ENCODE measurements at places on chromosomes 1 and 21.

- DNase-seq, result peak; percentile 68
These were observed 378 bp upstream of the NUP210L start for GRCh38 chr1:154155251-154155650.

- no peak for DNase-seq
These were observed at the start of gene CACYBP for GRCh38 chr1:174999936-175000696. CACYBP (plus strand) TSS chr1:174999947; CDS start chr1:175000181, 234 bp downstream.

DNA sequence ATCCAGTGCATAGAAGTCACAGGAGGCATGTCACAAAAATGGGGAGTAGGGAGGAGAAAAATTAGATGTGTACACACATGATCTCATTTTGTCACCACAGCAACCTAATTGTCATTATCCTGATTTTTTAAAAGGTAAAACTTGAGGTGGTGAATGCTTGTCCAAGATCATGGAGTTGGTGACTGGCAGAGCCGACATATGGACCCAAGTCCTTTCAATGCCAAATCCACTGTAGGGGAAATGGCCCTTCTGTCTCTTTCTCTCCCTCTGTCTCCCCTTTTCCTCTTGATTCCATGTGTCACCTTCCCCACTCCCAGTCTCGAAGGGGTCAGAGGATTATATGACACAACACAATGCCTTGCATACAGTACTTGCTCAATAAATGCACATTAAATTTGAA, 65.7 kb upstream of the JUN start:
- no peak for DNase-seq

DNA sequence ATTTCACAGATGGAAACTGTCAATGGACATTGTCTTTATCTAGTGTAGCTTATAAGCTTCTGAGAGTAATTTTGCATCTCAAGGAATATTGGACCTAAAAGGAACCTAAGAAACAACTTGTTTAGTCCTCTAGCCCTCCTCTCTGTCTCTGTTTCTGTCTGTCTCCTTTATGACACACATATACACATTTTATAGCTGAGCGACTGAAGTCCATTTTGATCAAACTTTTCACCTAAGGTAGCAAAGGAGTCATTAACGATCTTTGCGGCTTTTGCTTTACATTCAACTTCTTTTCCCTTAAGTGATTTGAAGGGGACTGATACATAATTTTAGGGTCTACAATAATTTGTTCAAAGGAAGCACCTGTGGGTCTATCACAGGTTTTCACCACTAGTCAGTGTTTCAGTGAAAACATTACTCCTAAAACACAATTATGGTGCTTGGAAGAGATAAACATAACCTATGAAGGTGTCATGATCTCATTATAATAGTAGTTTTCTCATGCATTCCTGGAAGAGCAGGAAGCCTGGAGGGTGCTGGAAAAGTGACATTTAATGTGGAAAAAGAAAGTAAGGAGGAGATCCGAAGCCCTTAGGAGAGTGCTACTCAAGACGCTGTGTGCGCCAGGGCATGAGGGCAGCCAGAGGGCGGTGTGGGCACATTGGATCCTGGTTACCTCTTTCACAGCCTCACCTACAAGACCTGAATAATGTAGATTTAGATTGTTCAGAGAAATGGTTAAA, 248.6 kb downstream of the DNM3 start:
- DNase-seq, result peak; percentile 51

DNA sequence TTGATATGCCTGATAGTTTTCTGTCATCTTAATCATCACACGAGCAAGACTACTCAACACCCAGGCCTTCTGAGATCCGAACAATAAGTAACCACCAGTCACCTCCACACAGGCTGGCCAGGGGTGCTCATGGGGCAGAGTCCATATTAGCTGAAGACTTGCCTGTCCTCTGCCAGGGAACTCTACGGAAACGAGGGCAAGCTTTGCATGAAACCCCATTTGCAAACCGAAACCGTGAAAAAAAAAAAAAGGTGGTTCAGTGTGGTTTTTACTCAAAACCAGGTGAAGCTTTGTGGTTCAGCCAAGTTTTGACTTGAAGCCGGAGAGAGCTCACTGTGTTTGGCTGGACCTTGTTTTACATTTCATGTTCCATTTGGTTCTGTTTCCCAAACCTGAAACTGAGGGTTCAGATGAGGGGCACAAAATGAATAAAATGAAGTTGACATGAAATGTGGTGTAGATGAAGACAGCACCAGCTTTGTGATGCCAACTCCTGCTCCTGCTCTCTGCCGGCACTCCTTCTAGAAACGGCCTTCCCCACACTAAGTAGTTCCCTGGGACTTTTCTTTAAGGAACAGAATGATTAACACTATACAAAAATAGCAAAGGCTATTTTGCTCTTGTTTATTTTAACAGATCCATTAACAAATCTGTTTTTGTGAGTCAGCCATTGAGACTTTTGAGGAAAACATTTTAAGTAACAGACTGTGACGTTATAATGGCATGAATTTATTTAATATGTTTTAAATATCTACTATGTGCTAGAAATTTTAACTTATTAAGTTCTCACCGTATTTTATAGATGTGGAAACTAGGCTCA, 74.7 kb downstream of the RUNX1 start:
- DNase-seq, result no peak

DNA sequence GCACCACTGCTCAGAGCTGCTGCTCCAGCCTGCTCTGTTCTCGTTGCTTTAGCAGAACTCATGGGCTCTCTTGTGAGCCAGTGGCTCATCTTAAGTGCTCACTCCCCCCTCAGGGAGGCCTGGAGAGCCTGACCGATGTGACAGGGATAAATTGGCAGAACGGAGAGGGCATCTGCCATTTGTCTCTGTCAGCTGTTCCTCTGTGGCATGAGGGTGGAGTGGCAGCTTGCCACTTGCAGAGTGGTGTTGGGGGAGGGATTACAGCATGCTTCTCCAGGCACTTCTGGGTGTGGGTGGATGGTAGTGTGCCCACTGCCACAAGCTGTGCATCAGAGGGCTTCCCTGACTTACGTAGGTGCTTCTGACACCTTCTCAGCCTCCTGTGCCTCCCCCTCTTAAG, 229.5 kb downstream of the PAPPA2 start:
- no peak for DNase-seq

DNA sequence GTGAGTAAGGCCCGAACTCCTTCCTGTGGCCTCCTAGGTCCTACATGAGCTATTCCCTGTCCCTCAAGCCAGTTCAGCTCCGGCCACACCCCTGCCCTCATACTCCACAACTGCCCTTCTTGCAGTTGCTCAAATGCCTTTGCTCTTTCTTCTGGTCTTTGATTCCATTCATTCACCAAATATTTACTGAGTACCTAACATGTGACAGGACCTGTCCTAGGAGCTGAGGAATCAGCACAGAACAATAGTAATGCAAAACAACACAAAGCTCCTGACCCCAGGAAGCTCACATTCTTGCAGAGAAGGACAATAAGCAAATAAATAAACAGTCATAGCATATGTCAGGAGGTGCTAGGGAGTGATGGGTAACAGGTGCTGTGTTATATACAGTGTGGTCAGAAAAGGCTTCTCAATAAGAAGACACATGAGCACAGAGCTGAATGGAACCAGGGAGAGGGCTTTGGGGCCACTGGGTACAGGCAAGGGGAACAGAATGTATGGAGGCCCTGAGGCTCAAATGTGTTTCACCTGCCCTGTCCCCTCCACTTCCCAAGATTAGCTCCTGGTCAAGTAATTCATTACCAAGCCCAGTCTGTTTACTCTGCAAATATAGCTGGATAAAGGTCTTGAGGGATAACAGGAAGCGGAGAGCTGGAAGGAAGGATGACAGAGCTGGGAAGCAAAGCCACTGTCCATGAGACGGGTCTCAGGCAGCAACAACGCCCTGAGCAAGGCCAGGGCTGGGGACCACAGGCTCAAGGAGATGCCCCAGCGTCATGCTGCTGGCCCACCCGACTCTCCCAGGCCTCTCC, 145.1 kb downstream of the CSMD2 start:
- no peak for DNase-seq

- no peak for DNase-seq
These were observed 106.5 kb upstream of the SLC44A3 start for GRCh38 chr1:94713472-94714141.

GRCh38 chr1:237384213-237384612, 342.2 kb downstream of the RYR2 start:
- no peak for DNase-seq

GRCh38 chr1:109719337-109719837, 7.3 kb downstream of the GSTM5 start:
- DNase-seq, result no peak

- DNase-seq, result no peak
These were observed 5.9 kb downstream of the USP24 start for GRCh38 chr1:55209247-55209646.

GRCh38 chr1:58345215-58346035, 201.1 kb downstream of the OMA1 start:
- DNase-seq, result no peak

DNA sequence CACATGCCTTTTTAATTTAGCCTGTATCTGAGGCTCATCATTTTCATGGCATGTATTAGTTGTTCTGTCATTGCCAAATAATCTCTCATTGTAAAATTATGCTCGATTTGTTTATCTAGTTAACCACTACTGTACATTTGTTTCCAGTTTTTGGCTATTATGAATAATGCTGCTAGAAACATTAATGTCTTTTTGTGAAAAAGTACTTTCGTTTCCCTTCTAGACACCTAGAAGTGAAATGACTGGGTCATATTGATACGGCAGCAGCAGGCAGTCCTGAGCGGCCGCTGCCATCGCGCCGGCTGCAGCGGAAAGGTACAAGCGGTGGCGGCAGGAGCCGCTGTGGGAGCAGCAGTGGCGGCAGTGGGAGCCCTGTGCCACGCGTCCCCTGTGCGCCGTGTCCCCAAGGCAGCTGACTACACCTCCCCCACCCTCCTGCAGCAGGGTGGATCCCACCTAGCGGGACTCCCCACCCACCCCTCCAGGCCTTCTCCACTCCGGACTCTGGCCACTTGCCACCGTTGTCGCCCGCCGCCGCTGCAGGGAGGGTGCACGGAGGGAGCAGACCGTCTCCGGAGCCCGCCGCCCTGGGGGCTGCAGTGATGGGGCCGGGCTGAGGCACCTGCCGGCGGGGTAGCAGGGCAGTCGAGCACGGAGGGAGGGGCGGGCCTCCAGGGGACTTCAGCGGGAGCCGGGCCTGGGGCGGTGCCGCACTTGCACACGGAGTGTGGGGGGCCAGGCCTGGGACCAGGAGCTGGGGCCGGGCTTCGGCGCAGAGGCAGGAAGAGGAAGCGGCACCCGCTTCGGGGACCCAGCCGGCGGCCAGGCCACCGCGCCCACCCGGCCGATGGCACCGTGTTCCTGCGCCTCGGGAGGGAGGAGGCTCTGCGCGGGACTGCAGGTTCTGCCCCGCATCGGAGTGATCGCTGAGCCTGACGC, 66.8 kb upstream of the RGS7 start:
- DNase-seq, result no peak

GRCh38 chr1:221704306-221704705, 37.6 kb downstream of the DUSP10 start:
- no peak for DNase-seq

GRCh38 chr1:11845641-11846335, 1.8 kb downstream of the NPPA start:
- peak; percentile 3 for DNase-seq

DNA sequence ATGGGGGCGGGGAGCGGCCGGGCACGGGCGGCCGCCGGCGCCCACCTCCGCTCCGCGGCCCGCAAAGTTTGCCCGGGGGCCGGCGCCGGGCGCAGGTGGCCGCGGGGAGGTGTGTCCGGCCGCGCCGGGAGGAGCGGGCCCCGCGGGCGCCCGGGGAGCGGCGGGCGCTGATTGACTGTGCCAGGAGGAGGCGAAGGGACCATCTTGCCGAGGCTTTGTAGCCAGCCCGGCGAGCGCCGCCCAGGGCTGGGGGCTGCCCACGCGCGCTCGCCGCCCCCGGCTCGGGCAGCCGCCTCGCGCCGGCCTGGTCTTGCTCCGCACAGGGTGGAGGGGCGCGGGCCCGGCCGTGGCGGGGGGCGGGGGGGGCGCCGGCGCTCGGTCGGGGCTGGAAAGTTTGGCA, 432 bp downstream of the EPHB2 start:
- no peak for DNase-seq

DNA sequence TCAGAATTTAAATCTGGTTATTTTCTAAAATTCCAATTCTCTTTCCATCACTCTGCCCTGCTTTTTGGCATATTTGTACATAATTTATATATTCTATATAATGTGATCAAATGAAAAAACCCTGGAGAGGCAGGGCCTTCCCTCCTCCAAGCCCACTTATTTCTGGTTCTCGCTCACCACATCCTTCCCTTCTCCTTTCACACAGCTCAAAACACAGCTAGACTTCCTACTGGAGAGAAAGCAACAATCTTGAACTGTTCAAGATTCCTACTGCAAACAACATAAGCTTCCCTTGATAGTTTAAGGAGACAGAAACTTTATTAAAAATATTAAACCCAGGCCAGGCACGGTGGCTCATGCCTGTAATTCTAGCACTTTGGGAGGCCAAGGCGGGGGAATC, 7.6 kb upstream of the AIM2 start:
- DNase-seq, result no peak

GRCh38 chr1:10031461-10031860, 1.3 kb upstream of the UBE4B start:
- no peak for DNase-seq

DNA sequence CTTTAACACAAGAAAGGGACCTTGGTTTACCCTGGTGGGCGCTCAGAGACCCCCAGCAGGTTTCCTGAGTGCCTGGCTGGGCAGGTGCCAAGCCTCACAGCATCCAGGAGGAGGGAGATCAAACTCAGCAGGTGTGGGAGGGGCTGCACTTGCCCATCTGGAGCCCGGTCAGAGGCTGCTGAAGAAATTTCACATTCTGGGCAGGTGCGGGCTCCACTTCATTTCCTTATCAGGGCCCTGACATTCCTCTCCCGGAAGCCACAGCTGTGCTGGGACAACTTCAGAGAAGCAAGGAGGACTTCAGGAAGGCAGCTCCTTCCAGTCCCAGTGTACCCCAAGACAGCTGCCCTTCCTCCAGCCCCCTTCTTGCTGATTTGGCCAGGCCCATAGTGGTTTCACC, 82.9 kb downstream of the ITPKB start:
- DNase-seq, result no peak

- no peak for DNase-seq
These were observed 40.0 kb upstream of the MAGOH start for GRCh38 chr1:53278298-53278725.

DNA sequence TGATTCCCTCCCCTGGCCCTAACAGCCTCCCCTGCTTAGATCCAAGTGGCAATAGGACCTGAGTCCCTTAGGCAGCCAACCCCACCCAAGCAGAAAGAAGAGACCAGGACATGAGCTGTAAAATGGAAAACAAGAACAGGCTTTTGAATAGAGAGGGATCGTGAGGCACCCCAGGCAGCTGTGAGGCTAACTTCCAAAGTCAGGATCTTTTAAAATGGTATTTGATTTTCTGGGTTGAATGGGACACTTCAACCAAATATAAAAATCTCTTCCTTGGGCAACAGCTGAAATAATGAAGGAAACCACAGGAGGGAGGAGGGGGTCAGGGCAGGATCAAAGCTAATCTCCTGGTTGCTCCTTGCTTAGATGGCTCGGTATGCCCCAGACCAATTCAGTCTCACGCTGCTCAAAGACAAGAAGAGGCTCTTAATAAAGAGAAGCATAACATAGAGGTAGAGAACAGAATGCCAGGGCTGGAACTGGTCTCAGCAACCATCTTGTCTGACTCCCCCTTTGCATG, 28.6 kb upstream of the AVPR1B start:
- no peak for DNase-seq

All from LNCaP clone FGC (cell line).